NT2/D1 (cell line): ENCODE measurements at places on chromosomes 7 and 10.
A peak's percentile ranks its signal among the peaks of the same experiment; 100 is the strongest.

- DNase-seq, result no peak
Observed at GRCh38 chr10:110548002-110548401, 19.5 kb upstream of the SMC3 start.

GRCh38 chr10:6048281-6049030 lies 13.7 kb downstream of the IL2RA start:
- no peak for DNase-seq

- no peak for DNase-seq
Observed at GRCh38 chr10:133361773-133362441, 4.1 kb upstream of the FUOM start.

DNA sequence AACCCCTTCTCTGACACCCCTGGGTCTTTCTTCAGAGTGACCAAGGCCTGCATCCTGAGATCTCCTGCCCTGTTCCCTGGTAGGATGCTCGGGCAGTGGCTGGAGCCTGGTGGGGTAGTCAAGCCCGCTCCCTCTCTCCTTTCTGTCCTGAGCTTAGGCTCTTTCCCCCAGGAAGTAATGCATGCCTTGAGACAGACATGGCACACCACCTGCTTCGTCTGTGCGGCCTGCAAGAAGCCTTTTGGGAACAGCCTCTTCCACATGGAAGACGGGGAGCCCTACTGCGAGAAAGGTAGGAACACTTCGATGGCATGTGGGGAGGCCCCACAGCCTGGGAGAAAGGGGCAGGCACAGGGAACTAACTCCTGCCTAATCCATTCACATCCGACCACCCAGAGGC lies 37.9 kb upstream of the BMPR1A start:
- no peak for DNase-seq

DNA sequence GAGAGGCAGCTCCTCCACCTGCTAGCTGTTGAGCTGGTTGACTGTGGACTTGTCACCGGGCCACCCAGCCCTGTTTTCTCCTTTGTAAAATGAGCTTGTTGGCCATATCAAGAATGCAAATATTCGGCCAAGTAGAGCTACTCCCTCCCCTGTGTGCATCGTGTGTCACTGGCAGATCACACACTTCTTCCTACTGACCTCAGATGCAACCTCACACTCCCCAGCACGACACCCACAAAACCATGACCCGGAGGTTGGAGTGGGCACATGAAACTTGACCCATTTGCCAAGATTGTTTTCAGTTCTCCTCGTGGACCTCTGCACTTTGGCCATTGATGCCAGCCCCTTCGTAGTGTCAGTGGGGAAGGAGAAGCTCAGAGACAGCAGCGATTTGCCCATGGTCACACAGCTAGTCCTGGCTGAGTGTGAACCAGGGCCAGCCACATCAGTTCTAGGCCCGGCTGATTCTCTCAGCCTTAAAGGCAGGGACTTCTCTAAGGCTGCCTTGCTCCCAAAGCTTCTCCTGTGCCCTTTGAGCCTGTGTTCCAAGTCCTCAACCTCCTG lies 101.1 kb downstream of the CDH23 start:
- no peak for DNase-seq

- no peak for DNase-seq
Observed at GRCh38 chr10:124032971-124033886, 60.2 kb downstream of the CHST15 start.

- DNase-seq, result no peak
Observed at GRCh38 chr7:148664324-148664723, 34.4 kb upstream of the CUL1 start.

- DNase-seq, result no peak
Observed at GRCh38 chr7:52615021-52615695, 420.3 kb upstream of the POM121L12 start.

DNA sequence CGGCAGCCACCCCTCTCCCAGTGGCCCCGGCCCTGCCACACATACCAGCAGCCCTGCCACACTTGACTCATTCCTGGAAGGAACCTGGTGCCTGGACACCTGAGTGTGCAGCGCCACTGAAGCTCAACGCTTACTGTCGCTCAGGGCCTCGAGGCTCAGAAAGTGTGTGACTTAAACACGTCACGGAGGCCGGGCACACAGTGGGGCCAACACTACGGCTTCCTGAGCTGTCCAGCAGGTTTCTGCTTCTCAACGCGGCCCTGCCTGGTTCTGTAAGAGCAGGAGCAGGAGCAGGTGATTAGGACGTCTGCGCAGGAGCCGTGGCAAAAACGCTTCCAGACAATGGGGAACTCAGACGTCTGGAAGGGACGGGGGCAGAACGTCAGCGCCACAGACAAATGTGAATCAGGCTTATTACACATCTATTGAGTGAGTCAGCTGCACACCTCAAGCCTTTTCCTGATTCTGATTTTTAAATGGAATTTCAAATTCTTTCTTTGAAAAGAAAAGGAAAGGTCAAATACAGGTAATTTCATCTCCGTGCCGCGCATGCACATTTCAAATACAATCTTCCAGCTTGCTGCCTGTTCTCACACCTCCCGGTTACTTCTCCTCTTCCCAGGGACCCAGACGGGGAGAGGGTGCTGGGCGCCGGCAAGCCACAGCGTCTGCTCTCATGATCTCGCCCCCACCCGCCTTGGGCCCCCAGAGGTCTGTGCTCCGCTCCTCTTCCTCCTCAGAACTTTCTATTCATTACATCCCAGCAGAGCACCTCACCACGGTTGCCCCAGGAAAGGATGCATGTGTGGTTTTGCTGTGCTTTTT lies 66.6 kb downstream of the ADARB2 start:
- DNase-seq, result no peak

DNA sequence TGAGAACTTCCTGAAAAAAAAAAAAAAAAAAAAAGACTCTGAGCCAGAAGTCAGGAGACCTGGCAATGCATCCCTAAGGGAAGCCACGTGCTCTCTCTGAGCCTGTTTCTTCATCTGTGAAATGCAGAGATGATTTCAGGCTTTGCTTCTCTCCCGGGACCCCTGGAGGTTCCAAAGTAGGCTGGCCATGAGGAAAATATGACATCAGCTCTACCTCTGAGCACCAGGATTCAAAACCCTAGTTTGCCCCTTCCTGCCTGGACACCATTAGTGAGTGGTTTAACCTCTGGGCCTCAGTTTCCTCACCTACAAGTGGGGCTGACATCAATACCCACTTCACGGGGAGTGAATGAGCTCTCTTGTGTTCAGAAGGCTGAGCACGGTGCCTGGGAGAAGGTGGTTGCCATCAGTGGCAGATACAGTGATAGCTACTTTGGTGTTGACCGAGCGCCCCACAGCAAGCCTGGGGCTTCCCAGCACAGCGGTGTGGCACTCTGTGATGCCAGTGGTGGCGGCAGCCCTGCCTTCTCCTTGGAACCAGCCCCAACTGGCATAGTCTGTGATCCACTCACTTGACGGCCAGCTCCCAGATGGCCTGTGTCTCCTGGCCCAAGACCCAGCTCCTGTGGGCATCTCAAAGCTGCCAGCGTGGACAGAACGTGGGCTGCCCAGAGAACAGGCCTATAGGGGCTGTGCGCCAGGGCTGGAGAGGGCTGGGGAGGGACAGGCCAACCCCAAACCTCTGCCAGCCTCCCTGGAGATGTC lies 153.1 kb upstream of the UNC5B start:
- DNase-seq, result no peak

DNA sequence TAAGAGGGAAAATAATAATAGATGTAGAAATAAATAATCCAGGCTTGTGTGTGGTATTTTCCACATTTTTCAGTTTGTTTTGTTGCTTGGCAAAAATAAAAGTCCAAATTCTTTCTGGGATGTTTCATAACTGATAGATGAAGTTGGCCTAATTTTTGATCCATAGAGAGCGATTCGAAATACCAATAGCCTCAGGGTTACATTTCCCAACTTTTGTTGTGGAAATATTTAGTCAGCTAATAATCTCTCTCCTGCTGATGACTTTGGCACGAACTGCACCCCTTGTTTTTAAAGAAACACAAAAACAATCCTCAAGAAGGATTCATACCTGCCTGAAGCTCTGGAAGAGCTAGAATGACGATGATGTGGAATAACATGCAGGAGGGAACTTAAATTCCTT lies 483.2 kb downstream of the ADRA2A start:
- DNase-seq, result no peak

DNA sequence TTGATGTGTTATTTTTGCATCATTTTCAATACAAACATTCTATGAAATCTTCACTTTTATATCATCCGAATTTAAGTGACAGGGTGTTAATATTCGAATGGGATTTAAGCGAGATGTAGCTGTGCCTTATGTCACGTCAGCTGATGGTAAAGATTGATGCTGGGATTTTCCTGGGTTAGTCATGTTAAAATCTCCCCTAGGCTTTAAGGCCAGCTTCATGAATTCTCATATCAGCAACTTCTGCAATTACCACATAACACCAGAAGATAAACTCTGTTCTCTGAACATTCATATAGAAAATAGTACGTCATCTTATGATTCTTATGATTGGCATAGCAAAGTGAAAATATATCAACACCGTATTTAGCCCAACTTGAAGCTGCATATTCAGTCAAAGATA lies 669.2 kb downstream of the PCDH15 start:
- DNase-seq, result no peak

GRCh38 chr7:137873524-137873923 lies 26.8 kb upstream of the DGKI start:
- no peak for DNase-seq

- DNase-seq, result peak; percentile 85
Observed at GRCh38 chr10:101060951-101061623, 702 bp upstream of the KAZALD1 start.

- DNase-seq, result no peak
Observed at GRCh38 chr10:127983344-127984100, 76.6 kb downstream of the PTPRE start.

DNA sequence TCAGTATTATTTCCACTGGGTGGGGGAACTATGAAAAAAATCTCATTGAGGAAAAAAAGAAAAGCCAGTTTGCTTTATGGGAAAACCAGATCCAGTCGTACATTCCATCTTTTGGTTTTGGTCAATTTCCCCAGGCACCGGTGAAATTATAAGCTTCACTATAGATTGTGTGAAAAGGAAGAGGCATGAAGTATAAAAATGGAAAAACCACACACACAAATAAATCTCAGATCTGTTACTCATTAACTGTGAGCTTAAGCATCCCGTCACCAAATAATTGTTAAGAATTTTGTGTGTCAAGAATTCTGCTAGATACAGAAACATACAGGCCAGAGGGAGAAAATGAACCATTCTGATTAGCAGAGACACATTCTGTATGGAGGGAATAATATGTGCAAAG lies 405.5 kb upstream of the CELF2 start:
- DNase-seq, result no peak

- peak; percentile 67 for DNase-seq
Observed at GRCh38 chr10:30553018-30553625, 76.4 kb downstream of the LYZL2 start.

DNA sequence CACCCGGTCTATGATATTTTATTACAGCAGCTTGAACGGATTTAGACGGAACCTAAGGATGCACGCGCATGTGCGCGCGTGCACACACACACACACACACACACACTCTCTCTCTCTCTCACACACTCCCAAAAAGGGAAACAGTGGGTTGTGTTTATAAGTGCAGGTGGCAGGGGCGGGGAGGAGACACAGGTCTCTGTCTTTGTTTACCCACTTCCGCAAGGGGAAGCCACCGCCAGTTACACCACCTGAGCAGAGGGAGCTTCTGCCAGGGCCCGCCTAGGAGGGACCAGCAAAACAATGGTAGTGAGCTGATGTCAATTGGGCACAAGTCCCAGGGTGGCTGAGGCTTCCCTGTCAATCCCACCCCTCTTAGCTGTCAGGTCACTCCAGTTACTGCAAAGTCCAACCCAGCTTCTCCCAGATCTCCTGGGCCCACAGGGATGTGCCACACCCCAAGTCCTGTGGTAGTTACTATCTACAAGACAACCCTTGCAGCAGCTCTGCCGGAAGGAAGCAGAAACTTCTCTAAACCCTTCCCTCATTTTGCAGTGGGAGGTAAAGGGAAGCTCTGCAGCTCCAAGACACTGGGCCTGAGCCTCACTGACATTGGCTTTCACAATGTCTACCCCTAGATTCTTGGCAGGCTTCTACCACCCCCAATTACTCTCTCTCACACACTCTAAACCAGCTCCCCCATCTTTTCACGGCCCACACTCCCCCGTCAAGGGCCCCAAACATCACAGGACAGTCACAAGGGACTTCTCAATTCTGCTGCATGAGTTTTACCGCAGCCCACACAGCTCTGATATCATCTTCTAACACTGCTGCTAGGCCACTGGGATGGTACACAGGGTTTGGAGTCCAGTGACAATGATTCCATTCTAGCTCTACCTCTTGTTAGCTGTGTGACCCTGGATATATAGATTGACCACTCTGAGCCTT lies 17.6 kb downstream of the ANXA11 start:
- DNase-seq, result no peak

- no peak for DNase-seq
Observed at GRCh38 chr7:151601521-151602305, 82.0 kb upstream of the RHEB start.

DNA sequence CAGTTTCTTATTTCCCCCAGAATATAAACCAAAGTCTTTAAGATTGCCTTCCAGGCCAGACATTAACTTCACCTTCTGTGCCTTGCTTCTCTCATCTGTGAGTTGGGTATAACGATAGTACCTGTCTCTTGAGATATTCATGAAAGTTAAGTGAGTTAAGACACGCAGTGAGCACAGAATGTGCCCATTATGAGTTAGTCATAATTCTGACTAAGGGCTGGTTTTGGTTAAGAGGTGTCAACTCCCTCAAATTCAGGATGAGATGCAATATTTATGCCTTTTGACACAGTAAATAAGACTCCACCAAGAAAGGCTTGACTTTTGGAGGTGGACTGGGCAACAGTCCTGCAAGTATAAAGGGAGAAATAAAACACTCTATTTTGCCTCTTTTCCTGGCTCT lies 528.7 kb upstream of the IGFBP3 start:
- no peak for DNase-seq

DNA sequence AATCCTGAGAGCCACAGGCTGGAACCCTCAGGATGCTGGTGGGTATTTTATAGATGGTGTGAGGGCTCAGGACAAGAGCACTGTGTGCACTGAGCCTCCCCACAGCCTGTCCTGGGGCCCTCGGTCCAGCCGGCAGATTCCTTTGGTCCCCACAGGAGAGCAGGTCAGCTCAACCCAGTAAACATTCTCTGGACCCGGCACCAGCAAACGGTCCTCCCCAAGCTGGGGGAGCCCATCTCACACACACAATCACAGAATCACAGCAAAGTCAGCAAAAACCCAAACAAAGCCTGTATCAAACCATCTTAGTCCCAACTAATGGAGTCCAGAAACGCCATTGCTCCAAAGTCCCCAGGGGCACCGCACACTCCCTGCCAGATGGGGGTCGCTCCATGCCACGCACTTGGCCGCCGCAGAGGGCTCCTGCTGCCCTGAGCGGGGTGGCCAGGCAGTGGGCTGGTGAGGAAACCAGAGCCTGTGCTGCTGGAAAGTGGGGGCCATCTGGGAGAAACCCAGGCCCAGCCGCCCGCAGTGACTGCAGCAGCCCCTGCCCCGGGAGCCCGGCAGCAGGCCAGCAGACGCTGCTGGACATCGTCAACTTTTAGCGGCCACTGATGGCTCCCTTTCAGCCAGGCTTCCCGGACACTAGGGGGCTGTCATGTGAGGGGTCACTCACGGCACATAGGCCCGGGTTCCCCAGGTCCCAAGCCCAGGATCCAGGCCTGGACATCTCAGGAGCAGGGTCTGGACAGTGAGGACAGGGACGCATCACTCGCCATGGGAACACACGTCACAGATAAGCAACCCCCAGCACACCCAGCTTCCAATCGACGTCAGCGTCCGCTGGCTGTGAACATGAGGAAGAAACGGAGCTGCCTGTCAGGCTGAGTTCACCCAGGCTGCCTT lies 52.6 kb downstream of the DPYSL4 start:
- DNase-seq, result no peak

- no peak for DNase-seq
Observed at GRCh38 chr10:127813290-127813689, 76.3 kb downstream of the FOXI2 start.
